Smooth muscle cell of the pulmonary artery (primary cell): ENCODE measurements at places on chromosomes 7 and 10. TPM values are rescaled to one million over a fixed set of nuclear protein-coding genes. Genes with fewer than 3 reads are reported as not detected.

Gene SMO
- total RNA-seq, result 17.6 and 18.9 TPM in 2 replicates

Gene RBM20
- 2.4 and 5.1 TPM in 2 replicates for total RNA-seq

Gene TMEM196
- total RNA-seq, result not detected in 2 replicates

Gene CYP26A1
- total RNA-seq, result not detected in 2 replicates

Gene NYAP1
- total RNA-seq, result 1.4 and 2.3 TPM in 2 replicates

Gene HYAL4
- total RNA-seq, result not detected in 2 replicates

Gene GIMAP5
- total RNA-seq, result not detected in 2 replicates

Gene MORN4
- total RNA-seq, result 6.9 and 11.3 TPM in 2 replicates

Gene TAS2R5
- 1.6 and 2.1 TPM in 2 replicates for total RNA-seq

Gene PLXDC2
- total RNA-seq, result 12.7 and 22.9 TPM in 2 replicates

Gene AKR1C4
- not detected in 2 replicates for total RNA-seq

Gene STEAP1
- total RNA-seq, result 48.2 and 62.2 TPM in 2 replicates

Gene EBLN1
- total RNA-seq, result not detected in 2 replicates

Gene TMEM229A
- 0.07 and 0.39 TPM in 2 replicates for total RNA-seq

Gene RNF32
- 0.33 and 0.56 TPM in 2 replicates for total RNA-seq

Gene FAM237B
- not detected in 2 replicates for total RNA-seq

Gene CLRN3
- not detected in 2 replicates for total RNA-seq

Gene CALML5
- not detected in 2 replicates for total RNA-seq

Gene RHOBTB1
- 13.7 and 15.8 TPM in 2 replicates for total RNA-seq

Gene GAD2
- not detected in 2 replicates for total RNA-seq

Gene CADPS2
- 14.4 and 18.3 TPM in 2 replicates for total RNA-seq

Gene GSTO2
- total RNA-seq, result 1.8 and 4.6 TPM in 2 replicates

Gene GSDME
- total RNA-seq, result 39.7 and 77.8 TPM in 2 replicates

Gene AKR1C2
- total RNA-seq, result 8.2 and 14.9 TPM in 2 replicates

Gene FZD1
- 14.9 and 24.2 TPM in 2 replicates for total RNA-seq

Gene LHFPL3
- total RNA-seq, result not detected in 2 replicates

Gene LEP
- 0.17 and 8.9 TPM in 2 replicates for total RNA-seq

Gene HABP2
- total RNA-seq, result not detected in 2 replicates

Gene NKX6-2
- not detected in 2 replicates for total RNA-seq

Gene GNGT1
- total RNA-seq, result not detected in 2 replicates

Gene CDNF
- total RNA-seq, result 0.59 and 2.6 TPM in 2 replicates

Gene CPA5
- 0.07 TPM in 1 of 2 replicates, not detected in the other for total RNA-seq

Gene HOXA2
- 1.2 and 1.4 TPM in 2 replicates for total RNA-seq

Gene GATAD1
- 26.1 and 27.7 TPM in 2 replicates for total RNA-seq

Gene FERD3L
- total RNA-seq, result not detected in 2 replicates

Gene PRTFDC1
- total RNA-seq, result 9.4 and 15.8 TPM in 2 replicates

Gene ZNF277
- total RNA-seq, result 29.3 and 35.6 TPM in 2 replicates

Gene PROSER2
- 0.98 and 1.9 TPM in 2 replicates for total RNA-seq

Gene ELN
- total RNA-seq, result 82.6 and 158 TPM in 2 replicates

Gene UFSP1
- total RNA-seq, result 4.0 and 6.0 TPM in 2 replicates

Gene PYROXD2
- 16.9 and 22.9 TPM in 2 replicates for total RNA-seq

Gene NPSR1
- total RNA-seq, result not detected in 2 replicates

Gene FGFBP3
- total RNA-seq, result 0.33 and 0.36 TPM in 2 replicates

Gene EPO
- total RNA-seq, result not detected in 2 replicates

Gene ZPBP
- not detected in 2 replicates for total RNA-seq

Gene ZNHIT1
- total RNA-seq, result 50.3 and 60.0 TPM in 2 replicates

Gene NCF1
- total RNA-seq, result not detected in 2 replicates
